AG09319 (cell line): ENCODE measurements at places on chromosomes 3 and 15.

DNA sequence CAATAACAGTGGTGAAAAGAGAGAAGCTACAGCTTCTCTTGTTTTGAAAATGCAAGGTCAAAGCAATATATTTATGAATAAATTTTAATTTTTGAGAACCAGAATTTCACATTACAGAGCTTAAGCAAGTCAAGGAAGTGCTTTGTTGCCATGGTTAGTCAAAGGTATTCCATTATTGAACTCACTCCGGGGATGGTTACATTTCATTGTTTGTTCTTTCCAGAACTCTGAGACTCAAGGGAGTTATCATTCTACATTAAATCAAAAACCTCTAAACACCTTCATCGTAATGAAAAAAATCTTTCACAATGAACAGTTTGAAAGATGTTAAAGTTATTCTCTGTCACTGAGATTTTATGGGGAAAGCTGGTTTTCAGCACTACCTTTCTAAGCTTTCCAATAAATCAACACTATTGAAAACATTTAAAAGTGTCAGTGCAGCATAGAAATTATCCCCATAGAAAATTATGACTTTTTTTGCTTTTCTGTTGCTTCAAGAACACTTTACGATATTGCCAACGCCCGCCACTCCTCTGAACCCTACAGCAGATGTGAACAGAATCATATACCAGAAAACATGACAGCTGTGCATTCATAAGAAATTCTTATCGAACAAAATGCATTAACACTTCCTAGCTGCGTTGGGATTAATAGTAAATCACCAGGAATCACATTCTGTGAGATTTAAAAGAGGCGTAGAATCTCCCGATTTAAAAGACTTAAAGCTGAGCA, 83.0 kb downstream of the OTOL1 start:
- no peak for DNase-seq

DNA sequence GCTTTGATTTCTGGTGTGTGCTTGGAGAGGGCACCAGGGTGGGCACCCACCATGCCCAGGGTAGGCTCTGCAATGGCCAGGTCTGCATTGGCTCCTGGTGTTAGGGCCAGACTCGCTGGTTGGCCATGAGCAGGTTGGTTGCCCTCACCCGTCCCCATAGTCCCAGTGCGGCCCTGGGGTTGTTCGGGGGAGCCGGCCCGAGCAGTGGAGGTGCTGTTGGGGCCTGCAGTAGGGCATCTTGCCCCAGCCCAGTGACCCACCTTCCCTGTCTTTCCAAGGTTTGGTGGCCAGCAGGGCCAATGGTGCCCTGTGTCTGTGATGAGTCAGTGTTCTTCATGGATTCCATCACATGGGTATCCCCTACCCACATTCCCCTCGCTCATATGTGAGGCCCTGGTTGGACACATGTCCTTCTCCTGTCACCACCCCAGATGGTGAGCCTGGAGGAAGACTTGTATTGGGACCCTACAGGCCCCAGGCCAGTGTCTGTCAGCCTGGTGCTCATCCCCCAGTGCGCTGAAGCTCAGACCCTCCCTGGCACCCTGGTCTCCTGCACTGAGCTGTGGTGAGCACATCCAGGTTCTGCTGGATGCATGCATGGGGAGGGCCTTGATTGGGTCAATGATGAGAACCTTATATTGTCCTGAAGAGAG, 190.1 kb downstream of the UBE3A start:
- no peak for DNase-seq

DNA sequence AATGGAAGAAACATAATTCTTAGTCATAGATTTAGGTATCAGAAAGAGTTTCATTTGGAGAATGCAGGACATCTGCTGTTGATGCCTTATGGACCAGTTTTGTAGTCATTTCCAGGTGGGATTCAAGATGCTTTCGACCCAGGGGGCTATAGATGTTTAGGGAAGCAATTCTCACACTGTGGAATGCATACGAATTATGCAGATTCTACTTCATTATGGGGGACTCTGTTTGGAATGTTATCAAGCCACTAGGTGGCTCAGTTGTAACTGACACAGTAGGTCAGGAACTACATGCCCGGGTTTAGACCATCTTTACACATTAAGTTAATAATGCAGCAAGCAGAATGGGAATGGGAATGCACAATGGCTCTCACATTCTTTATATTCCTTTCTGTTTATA, 1359.8 kb downstream of the ZPLD1 start:
- no peak for DNase-seq

- DNase-seq, result no peak
Measured at GRCh38 chr15:57406062-57406772, 29.9 kb downstream of the CGNL1 start.

DNA sequence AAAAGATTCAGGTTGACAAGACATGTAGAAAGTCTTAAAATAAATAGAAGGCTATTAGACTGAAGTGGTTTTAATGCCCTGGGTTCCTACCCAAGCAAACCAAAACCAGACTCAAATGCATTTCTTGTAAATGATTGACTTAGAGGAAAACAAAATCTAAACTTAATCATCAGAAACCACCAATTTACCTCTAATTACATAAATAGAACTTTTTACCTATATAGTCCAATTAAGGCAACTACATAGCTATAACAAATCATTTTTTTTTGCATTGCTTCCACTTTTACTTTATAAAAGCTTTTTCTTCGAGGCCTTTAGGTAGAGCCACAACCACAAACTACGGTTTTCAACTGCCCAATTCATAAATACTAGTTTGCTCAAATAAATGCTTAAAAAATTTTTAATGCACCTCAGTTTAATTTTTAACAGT, 231.3 kb upstream of the ARHGEF26 start:
- no peak for DNase-seq

GRCh38 chr3:2880218-2880756, 229.9 kb downstream of the IL5RA start:
- DNase-seq, result no peak

DNA sequence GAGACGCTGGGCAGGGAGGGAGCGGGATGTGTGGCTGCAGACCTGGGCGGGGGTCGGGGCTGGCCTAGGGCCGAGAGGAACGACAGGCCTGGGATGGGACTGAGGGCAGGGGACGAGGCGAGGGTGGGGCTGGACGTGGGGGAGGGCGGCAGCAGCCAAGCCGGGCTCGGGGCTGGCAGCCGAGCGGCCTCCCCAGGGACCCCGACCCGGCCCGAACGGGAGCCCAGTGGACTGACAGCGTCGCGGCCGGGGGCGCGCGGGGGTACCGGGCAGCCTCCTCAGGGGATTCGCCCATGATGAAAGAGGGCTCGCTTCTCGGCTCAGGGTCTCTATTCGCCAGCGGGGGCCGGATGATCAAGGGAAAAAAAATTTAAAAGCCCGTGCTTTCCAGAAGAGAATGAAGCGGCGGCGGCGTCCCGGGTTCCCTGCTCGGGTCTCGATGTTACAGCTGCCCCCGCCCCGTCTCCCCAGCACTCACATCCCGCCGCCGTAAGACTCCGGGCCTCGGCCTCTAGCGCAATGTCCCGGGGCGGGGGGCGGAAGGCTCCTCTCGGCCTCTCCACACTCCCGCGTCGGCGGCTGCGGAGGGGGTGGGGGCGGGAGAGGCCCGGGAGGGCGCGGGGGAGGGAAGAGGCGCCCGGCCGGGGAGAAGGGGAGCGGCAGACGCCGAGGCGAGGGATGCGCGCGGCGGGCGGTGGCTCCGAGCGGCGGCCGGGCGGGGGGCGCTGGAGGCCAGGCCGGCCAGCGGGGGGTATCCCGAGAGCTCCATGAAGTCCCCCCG, 4.3 kb downstream of the PTH1R start:
- no peak for DNase-seq

DNA sequence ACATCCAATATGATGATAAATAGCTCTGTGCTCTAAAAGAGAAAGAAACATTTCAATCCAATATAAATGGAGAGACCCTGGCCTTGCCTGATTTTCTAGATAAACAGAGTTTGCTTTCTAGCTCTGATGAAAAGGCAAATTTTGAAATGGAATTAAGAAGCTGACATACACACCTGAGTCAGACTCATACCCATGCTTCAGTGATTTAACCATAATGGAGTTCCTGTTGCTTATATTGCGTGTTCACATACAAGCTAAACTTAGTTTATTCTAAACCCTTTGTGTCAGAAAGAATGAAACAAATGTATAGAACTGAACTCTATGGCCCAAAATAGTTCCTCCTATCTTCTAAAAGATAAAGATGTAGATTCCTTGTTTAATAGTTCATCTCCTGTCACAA, 760.8 kb upstream of the ARPP21 start:
- no peak for DNase-seq

DNA sequence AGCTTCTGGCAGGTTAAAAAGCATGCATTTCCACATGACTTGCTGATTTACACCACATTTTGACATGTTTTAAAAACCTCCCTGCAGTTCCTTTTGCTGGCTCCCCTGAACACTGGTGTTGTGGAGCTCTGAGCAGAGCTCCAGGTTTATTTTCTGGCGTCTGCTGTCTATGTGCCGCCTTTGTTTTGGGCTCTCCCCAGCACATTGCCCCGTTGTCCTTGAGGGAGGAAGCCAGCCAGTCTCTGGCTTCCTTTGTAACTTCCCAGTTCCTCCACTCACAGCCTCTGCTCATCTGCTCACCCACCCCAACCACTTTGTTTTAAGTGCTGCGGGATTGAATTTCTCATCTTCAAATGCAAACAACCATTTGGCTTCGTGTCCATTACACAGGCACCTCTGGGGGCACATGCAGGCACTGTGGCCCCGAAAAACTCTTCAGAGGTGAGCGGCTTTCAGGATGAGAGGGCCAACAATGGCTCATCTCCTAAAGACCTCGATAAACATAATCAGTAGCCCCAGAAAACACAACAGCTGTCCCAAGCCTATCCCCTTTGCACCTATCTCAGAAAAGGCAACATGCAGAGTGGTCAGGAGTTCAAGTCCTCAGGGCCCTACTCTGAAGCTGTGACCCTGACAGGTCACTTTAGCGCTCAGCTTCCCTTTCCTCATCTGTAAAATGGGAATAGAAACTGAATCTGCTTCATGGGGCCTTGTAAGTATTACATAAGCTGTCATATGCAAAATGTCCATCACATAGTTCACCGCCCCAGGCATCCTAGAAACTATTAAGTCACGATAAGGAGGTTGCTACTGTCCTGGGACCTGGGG, 1.3 kb upstream of the MEF2A start:
- DNase-seq, result no peak

DNA sequence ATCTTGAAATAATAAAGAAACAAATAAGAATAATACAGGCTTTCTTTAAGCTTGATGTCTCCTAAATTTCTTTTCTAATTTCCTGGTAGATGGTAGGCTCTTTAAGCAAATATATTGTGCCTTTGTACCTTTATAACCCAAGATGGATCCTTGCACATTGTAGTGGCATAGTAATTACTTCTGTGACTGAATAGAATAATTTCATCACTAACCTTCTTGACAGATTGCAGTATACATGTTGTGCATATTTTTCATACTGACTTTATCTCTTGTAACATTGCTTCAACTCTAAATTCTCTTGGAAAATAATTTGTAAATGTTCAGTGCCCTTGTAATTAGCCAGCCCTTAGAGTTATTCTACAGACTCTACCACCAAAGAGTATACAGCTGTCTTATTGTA, 1433.8 kb upstream of the GBE1 start:
- no peak for DNase-seq

- no peak for DNase-seq
Measured at GRCh38 chr3:139564294-139564861, 24.8 kb upstream of the RBP1 start.

DNA sequence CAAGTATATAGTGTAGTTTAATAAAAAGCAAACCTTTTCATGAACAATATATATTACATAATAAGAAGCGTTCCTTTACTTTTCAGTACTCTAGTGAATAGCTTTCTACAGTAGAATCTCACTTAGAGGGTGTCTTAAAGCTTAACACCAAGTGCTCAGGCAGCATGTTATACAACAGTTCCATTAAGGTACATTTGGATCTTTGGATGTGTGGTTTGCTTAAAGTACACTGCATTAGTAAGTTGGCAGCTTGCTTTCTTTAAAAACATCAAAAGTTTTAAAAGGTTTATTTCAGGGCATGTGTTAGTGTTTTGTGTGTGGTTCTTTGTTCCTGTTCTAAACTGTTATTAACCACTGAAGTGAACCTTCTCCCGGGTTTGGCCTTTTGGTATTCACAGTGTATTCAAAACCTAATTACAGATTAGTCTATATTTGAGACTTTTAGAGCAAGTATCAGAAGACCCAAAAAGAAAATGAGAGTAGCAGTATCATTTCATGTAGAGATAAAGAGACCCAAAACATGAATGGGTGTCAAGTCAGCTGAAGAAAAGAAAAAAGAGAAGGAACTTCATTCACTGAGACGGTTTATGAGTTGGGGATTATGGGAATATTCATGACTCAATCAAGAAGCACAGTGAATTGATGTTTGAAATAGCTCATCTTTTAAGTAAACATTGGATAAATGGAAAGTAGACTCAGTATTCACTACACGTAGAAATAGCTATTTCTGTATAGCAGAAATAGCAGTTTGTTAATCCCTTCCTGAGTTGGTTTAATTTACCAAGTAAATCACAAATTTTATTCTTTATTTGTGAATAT, 93.9 kb downstream of the OPA1 start:
- DNase-seq, result no peak

DNA sequence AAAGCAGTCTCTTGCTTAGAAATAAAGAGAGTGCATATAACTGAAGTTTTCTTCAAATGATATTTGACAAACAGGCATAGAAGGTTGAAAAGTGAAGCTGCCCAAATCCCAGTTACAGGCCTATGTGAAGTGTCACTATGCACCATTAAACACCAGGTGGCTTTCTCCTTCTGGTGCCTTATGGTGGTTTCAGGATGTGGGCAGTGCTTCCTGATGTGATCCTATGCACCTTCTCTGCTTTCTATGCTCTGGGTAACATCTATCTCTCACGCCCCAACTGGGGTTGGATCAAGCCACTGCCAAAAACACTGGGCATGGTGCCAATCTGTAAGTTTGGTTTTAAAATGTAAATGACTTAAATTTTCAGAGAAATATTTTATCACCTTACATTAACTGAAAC, 744.7 kb downstream of the TUSC7 start:
- no peak for DNase-seq

DNA sequence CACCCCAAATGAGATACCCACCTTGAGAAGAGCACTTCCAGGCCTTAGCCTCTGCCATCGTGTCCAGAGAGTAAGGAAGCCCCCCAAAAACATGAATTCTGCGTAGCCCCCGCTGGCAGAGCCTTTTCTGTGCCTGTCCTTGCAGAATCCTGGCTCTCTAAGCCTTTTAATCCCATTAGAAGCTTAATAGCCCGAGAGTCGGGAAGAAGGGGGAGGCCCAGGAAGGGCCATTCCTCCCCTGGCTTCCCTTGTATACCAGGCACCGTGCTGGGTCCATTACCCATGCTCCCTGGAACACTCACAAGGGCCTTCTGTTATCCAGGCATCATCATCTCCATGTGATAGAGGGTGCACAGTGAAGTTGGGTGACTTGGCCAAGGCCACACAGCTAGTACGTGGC, 7.1 kb downstream of the SPTBN5 start:
- DNase-seq, result no peak

GRCh38 chr3:170724599-170725280, 138.9 kb upstream of the SLC7A14 start:
- no peak for DNase-seq

GRCh38 chr3:141738891-141739363, 829 bp downstream of the RNF7 start:
- DNase-seq, result no peak
